ENCODE measurements at places on chromosomes 4 and X.

GRCh38 chr4:6971536-6972374 is 62.1 kb downstream of the TBC1D14 start:
- DNase-seq = no peak

- no peak for DNase-seq
These were observed 135.7 kb upstream of the MAMLD1 start for GRCh38 chrX:150227321-150227860.

- no peak for DNase-seq
These were observed 83.3 kb downstream of the CHIC2 start for GRCh38 chr4:53981066-53981465.

DNA sequence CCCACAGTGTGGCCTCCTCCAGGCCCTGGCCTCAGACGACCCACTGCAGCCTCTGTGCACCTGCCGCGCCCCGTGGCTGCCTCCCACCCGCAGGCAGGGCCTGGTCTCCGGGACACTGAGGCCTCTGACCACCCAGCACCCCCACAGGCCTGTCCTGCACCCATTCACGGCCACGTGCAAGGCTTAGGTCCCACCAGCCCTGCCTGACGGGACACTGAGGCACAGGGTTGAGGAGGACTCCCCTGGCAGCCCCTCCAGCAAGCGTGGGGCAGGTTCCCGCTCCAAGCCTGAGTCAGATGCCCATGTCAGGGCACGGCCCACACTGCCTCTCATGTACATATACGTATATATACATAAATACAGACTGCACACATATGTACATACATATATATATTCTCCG is 23.5 kb downstream of the NELFA start:
- DNase-seq = no peak

DNA sequence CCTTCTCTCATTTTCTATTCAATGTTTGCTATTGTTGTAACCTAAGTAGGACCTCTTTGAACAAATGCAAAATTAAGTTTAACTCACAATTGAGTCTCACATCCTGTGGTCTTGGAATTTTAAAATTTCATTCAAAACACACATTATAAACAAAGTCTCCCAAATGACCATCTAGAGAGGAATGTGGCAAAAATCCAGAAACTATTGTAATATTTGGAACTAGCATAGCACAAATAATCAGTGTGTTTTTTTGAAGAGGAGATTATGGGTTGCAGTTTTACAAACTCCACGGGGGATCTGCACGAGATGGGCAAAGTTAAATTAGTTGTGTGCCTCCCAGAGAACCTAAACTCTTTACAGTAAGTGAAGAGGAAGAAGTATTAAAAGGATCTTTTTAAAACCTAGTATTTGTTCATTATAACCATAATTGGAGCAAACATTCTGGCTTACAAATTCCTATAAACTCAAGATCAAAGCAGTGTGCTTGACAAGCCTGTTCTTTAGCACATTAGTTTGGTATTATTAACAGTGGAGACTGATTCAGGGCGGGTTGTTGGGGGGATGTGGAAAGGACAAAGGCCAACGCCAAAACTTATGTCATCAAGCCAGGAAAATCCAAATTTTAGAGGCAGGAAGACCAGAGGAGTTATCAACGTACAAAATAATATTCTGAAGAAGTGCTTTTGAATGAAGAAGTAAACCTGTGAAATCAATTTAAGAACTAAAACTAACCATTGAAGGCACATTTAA is 22.4 kb upstream of the RBPJ start:
- no peak for DNase-seq

- DNase-seq = no peak
These were observed 56.1 kb downstream of the PLS3 start for GRCh38 chrX:115616943-115617563.

GRCh38 chr4:97759785-97760184 is 383.5 kb downstream of the STPG2 start:
- DNase-seq = no peak

- DNase-seq = no peak
These were observed 26.1 kb downstream of the PDGFC start for GRCh38 chr4:156945532-156945931.

DNA sequence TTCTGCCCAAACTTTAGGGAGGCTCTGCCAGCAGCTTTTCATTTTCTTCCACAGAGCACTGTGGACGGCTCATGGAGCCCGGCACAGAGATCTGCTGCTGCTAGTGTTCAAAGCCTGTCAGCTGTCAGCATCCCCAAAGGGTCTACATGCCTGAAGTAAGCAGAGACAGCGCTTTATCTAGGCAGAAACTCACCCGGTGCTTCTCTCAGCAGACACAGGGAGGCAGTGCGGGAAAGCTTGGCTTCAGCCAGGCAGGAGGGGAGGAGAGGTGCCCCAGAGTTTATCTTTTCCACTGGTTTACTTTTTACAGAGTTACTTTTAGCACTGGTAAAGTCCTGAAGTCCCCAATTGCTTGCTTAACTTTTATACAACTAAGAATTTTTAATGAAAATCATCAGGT is 339.3 kb downstream of the NKX6-1 start:
- no peak for DNase-seq

DNA sequence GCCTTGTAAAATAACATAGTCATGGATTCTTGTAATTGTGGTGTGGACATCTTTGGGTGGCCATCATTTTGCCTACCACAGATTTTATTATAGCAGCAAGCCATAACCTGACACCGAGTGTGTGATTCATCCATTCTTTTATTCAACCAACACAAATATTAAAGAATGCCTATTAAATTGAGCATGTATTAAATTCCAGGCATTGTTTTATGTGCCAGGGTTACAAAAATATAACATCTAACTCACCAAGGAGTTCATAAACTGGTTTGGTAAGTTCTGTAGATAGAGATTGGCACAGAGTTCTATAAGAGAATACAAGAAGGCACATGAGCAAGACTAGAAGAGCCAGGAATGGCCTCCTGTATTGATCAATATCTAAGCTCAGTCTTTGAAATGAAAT is 18.0 kb downstream of the NBDY start:
- DNase-seq = no peak

DNA sequence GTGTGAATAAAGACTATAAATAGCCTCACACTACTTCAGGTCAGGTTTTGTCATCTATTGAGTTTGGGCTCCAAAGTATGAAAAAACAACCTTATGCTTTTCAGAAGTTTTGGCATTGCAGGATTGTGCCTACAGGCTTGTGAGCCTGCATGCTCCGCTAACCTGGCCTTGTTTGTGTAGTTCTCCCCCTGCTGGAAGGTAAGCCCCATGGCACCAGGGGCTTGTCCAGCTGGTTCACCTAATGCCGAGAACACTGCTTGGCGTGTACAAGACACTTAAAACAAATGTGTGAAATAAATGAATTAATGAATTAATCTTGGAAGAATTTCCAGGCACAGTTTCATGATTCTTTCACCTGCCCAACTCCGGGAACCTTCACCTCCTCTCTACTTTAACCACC is 1.8 kb upstream of the HSD17B10 start:
- no peak for DNase-seq

DNA sequence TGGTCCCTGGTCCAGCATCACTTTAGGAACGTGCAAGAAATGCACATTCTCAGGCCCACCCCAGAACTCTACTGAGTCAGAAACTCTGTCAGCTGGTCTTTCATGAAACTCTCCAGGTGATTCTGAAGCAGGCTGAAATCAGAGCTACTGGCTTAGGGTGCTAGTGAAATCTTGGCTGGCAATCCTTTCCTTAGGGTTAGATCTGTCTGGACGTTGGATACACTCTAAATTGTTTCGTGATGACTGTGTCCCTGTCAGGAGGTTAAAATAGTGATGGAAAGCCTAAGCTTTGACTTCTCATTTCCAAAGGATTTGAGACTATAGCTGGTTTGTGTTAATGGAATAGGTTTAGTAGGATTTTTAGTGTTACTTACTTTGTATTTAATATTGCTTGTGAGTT is 99.1 kb downstream of the ARHGAP10 start:
- DNase-seq = no peak

DNA sequence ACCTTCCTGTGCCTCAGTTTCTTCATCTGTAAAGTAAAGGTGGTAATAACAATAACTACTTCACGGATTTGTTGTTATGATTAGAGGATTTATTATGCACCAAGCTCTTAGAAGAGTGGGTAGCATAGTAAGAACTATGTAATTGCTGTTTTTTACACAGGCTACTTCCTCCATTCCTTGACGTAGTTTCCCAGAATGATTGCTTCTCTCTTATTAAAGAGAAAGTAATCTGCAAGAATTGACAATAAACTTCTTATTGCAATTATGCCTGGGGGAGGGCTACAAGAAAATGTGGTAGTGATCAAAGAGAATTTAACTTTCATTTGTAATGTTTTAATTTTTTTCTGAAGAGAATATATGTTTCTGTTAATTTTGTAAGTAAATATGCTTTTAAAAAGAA is 238.7 kb downstream of the GASK1B start:
- no peak for DNase-seq

DNA sequence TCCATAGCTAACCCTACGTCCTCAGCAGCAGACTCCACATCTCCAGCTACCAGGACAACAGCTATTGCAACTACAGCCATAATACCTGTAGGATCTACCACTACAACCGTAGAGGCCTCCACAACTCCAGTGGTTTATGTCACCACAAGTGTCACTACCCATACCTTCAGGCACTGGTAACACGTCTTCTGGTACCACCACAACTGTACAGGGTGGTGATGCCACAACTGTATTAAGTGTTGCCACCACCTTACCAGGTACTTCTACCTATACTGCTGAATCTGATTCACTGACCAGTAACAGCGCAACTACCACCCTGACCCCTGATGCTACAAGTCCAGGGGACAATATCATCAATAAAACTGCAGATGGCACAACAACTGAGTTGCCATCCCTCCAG is 34.6 kb upstream of the CABS1 start:
- no peak for DNase-seq

- no peak for DNase-seq
These were observed 141.0 kb upstream of the FAM47C start for GRCh38 chrX:36867143-36867542.

DNA sequence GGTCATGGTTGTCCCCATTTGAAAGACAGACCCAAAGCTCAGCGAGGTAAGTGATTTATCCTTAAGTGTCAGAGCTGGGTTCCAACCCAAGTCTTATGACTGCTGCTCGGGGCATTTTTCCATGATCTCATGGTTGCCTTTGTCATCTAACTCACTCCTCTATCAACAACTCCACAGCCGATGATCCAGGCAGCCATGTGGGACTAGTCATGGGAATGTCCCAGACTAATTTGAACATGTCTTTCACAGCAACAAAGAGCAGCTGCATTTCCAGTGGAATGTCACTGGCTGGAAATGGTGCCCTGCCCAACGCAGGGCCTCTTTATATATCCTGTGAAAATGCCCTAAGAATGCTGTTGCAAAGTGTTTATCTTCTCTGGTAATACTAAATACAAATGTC is 284.8 kb upstream of the PPARGC1A start:
- DNase-seq = no peak

GRCh38 chr4:4364486-4365208 is 22.3 kb upstream of the NSG1 start:
- DNase-seq = no peak

- DNase-seq = no peak
These were observed 9.0 kb downstream of the NAT8L start for GRCh38 chr4:2068198-2068470.

GRCh38 chr4:45442466-45442865 is 681.4 kb downstream of the GABRG1 start:
- DNase-seq = no peak

DNA sequence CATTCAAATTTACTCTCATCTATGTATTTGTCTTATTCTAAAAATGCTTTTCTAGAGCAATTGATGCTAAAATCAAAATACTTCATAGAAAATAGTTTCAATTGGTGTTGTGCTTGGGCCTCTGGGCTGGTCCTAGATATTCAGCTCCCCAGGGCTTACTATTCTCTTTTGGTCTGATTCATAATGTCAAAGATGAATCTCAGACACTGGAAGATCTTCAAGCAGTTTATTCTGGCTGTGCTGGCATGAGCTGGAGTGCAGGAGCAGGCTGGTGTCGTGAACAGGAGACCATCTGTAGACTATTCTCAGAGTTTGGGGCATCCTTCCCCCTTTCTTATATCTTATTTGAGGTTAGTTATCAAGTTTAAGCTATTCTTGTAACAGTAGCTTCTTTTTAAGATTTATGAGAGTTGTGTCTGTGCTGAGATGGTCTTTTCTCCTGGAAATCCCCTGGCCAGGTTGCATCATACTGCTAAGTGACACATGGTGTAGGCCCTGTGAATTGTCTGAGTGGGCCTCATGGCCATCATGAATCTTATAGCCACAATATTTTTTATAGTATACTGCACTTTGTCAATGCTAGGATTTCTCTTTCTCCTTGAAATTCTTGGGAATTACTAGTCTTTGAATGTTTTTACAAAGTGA is 1624.0 kb upstream of the IGFBP7 start:
- DNase-seq = no peak

DNA sequence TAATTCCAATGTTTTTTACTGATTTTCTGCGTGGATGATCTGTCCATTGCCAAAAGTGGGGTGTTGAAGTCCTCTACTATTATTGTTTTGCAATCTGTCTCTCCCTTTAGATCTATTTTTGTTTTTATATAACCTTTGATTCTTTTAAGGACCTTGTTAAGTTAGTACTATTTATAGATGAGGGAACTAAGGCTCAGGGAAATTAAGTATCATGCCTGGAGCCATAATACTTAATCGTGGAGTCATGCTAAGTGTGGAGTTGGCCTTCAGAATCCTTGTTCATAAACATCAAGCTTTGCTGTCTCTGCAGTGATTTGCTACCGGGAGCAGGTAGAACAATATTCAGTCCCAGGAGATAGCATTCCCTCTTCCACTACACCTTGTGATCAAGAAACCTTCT is 31.0 kb downstream of the SGMS2 start:
- DNase-seq = no peak

DNA sequence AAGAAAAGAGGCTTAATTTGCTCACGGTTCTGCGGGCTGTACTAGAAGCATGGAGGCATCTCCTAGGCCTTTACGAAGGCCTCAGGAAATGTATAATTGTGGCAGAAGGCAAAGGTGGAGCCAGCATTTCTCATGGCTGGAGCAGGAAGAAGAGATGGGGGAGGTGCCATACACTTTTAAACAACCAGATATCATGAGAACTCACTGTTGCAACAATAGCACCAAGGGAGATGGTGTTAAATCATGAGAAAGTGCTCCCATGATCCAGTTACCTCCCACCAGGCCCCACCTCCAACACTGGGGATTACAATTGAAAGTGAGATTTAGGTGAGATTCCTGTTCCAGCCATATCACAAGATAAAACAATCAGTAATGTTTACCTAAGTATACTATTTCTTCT is 45.5 kb downstream of the MTHFD2L start:
- no peak for DNase-seq
